ENCODE measurements at places on chromosomes 12 and 14. TPM values are rescaled to one million over a fixed set of nuclear protein-coding genes. Genes with fewer than 3 reads are reported as not detected.

RILPL1 gene
- 8.2 TPM for total RNA-seq

PTPRO gene
- 0.57 TPM for total RNA-seq

GPD1 gene
- 0.77 TPM for total RNA-seq

DNA sequence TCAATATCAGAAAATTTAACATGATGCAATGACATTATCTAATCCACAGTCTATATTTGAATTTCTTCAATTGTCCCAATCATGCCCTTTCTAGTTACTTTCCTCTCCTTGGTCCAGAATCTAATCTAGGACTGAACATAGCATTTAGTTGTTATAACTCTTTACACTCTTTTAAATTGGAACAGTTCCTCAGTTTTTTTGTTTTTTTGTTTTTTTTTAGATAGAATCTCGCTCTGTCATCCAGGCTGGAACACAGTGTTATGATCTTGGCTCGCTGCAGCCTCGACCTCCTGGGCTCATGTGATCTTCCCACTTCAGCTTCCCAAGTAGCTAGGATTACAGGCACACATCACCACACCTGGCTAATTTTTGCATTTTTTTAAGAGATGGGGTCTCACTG, 63.1 kb downstream of the RERG start:
- H3K27me3 ChIP-seq: no peaks in the 10 kb centered on the region
- no peak overlapping the region for H3K27ac ChIP-seq
- H3K4me3 ChIP-seq: no peak overlapping the region
- no peak for DNase-seq

DNA sequence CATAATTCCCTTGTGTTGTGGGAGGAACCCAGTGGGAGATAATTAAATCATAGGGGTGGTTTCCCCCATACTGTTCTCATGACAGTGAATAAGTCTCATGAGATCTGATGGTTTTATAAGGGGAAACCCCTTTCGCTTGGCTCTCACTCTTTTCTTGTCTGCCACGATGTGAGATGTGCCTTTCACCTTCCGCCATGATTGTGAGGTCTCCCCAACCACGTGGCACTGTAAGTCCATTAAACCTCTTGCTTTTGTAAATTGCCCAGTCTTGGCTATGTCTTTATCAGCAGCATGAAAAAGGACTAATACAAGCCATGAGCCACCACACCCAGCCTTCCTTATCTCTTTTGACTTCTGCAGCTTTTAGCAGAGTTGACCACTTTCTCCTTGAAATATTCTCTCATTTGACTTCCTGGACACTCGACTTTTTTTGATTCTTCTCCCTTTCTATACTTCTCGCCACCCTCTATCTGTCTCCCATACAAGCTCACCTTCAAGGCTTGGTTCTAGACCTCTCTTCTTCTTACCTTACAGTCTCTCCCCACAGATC, 2.3 kb downstream of the MTERF2 start:
- DNase-seq: no peak
- H3K4me3 ChIP-seq: no peak overlapping the region
- peaks cover 22% of the 10 kb centered on the region for H3K4me1 ChIP-seq
- H3K27me3 ChIP-seq: peaks cover 7% of the 10 kb centered on the region
- no peak overlapping the region for H3K27ac ChIP-seq
- H3K36me3 ChIP-seq: peaks cover 19% of the 10 kb centered on the region

- no peak for DNase-seq
- no peaks in the 10 kb centered on the region for H3K27me3 ChIP-seq
- H3K36me3 ChIP-seq: peaks cover 56% of the 10 kb centered on the region
- no peak overlapping the region for H3K4me3 ChIP-seq
Observed at GRCh38 chr12:95051241-95051640, 22.2 kb downstream of the NR2C1 start.

GRCh38 chr12:91423693-91424050, 241.1 kb upstream of the DCN start:
- DNase-seq: no peak
- H3K36me3 ChIP-seq: no peaks in the 10 kb centered on the region
- peaks cover 22% of the 10 kb centered on the region for H3K4me1 ChIP-seq
- H3K4me3 ChIP-seq: no peak overlapping the region
- H3K27ac ChIP-seq: no peak overlapping the region
- H3K27me3 ChIP-seq: no peaks in the 10 kb centered on the region

- peak overlapping the region; percentile 70 for H3K27ac ChIP-seq
- peaks cover 22% of the 10 kb centered on the region for H3K4me1 ChIP-seq
- no peak overlapping the region for H3K4me3 ChIP-seq
- peaks cover 29% of the 10 kb centered on the region for H3K36me3 ChIP-seq
- no peaks in the 10 kb centered on the region for H3K27me3 ChIP-seq
Observed at GRCh38 chr12:85923767-85924331, 49.8 kb downstream of the NTS start.

GRCh38 chr12:16984484-16984883, 378.5 kb upstream of the LMO3 start:
- no peaks in the 10 kb centered on the region for H3K4me1 ChIP-seq
- no peaks in the 10 kb centered on the region for H3K27me3 ChIP-seq
- H3K4me3 ChIP-seq: no peak overlapping the region

All from WTC11 (cell line).